Neural crest cell (in vitro differentiated cells): ENCODE measurements at places on chromosomes 4 and X.

DNA sequence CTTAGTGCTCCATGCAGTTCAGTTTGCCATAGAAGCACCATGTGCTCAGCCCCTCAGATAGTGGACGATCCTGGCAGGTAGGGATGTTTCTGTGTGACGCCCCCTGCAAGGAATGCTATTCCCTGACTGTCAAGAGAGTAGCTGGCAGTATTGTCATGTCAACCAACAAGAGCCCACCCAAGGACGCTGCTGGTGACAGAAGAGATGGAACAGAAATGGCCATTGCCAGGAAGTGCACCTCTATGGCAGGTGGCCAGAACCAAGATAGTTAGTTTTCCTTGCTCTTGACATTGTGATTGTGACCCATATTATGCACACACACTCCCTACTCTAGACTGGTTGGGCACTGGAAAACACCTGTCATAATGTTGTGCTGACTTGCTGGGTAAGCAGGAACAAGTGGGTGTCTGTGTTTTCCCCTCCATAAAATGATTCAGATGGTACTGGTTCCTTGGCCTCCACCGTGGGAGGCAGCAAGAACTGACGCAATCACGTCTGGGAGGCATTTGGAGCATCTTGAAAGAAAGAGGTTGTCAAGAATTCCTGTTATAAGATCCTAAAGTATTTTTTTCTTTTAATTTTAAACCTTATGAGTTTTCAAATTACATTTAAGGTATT, 507.9 kb downstream of the MID1IP1 start:
- DNase-seq, result no peak

DNA sequence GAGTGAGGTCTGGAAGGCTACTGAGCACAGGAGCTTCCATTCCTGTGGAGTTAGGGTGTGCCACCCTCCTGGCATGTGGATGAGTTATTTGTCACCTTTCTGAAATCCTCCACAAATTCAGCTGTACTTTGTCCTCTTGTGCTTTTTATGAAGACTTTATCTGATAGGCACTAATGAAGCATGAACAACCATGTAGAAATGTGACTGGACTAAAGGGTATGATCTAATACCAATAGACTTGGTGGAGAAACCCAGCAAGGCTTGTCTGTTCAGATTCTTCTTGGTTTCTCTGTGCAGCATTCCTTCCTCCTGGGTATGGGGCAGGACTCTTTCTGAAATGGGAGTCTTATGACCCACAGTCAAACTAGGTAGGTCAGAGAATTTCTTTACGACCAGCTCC, 9.6 kb downstream of the NBDY start:
- DNase-seq, result no peak

- DNase-seq, result no peak
Observed at GRCh38 chrX:123923211-123923610, 38.3 kb upstream of the STAG2 start.

DNA sequence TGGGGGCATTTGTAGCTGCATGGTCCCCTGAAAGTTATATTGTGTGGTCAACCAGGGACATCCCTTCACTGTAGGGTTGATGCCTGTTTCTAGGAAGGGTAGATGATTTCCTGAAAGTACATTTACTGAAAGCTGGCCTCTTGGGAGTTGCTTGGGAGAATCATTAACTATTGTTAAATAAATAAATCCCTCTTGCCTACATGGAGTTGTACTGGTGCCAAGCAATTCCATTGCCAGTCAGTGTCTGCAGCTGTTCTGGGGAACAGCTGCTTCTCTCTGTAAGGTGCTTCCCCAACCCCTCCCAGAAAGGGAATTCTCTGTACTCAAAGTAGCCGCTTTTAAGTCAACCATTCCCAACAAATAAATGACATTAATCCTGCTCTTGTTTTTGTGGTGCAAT, 51.1 kb downstream of the C4orf51 start:
- DNase-seq, result no peak

- no peak for DNase-seq
Observed at GRCh38 chrX:9587642-9588041, 122.8 kb downstream of the TBL1X start.

DNA sequence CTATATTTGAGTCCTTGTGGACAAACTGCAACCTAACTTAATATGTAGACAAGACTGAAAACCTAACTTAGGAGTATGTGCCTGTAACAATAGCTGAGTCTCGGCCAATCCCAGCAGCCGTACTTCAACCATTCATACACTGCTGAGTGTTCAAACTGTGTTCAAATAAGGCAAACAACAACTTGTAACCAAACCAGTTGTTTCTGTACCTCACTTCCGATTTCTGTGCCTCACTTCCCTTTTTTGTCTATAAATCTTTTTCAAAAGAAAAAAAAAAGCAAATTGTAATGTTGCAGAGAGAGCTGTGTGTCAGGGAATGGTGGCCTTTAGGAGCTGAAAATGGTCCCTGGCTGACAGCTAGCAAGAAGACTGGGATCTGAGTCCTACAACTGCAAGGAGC, 46.0 kb downstream of the GEMIN8 start:
- DNase-seq, result no peak

GRCh38 chr4:145927030-145927429, 11.6 kb downstream of the ZNF827 start:
- DNase-seq, result no peak

DNA sequence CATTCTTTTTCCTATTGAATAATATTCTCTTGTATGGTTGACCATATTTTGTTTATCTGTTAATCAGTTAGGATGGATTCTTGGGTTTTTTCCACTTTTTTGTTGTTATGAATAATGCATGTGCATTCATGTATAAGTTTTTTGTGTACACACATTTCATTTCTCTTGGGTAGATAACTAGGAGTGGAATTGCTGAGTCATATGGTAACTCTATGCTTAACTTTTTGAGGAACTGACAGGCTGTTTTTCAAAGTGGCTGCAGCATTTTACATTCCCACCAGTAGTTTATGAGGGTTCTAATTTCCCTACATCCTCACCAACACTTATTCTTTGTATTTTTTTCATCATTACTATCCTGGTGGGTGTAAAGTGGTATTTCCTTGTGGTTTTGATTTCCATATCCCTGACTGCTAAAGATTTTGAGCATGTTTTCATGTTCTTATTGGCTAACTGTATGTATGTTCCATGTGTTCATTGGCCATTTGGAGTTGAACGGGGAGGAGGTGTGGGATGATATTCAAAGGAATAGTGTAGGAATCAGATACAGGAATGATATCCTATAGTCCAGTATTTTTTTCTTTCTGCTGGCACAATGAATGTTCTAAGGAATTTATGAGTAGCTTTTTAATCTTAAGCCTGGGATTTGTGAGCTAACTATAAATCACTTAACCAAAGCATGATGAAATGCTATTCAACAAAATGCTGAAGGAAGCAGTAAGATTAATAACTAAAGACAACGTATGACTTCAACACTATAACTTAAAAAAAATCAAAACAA, 114.3 kb downstream of the AMELX start:
- DNase-seq, result no peak

DNA sequence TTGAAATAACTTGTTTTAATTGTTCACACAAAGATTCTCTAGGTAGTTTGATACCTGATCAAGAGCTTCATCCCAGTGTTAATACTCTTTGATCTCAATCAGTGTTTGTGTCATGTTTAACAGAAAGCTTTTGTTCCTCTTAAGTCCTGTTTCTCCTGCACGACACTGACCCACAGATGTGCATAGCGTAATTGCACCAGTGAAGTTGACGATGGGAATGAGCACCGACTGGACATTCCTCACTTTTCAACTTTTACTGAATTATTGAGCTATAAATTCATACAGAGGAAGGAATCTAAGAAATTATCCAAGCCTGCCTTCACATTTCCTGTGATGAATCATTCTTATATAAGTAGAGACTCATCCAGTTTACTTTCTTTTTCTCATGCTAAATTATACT, 878.7 kb upstream of the TENM3 start:
- DNase-seq, result no peak

GRCh38 chr4:12987284-12987683, 496.9 kb downstream of the RAB28 start:
- DNase-seq, result no peak

- DNase-seq, result no peak
Observed at GRCh38 chr4:47471591-47471990, 8.1 kb upstream of the COMMD8 start.

GRCh38 chr4:37439809-37440474, 195.4 kb downstream of the NWD2 start:
- no peak for DNase-seq

DNA sequence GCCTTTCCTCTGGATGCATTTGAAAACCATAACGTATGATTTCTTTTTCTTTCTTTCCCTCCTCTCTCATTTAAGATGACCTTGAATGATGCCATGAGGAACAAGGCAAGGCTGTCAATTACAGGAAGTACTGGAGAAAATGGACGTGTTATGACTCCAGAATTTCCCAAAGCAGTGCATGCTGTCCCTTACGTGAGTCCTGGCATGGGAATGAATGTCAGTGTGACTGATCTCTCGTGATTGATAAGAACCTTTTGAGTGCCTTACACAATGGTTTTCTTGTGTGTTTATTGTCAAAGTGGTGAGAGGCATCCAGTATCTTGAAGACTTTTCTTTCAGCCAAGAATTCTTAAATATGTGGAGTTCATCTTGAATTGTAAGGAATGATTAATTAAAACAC, 142.8 kb downstream of the GRIA2 start:
- DNase-seq, result no peak

GRCh38 chrX:39551762-39552161, 546.0 kb downstream of the BCOR start:
- DNase-seq, result no peak

- no peak for DNase-seq
Observed at GRCh38 chr4:3437582-3437936, 4.2 kb upstream of the HGFAC start.

DNA sequence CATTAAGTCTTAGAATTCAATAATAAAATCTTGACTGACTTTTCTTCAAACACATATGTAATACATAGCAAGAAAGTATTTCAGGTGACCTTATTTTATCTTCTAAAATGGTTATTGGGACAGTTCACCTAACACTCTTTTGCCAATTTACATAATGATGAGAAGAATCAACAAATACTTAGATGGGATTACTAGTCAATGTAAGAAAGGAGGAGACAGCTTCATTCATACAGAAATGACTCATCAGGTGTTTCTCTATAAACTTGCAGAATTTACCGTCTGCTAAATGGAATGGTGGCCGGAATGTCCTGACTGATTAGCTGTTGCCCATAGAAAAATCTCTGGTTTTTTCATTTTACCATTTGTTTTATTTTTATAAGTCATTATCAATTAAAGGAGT, 115.0 kb upstream of the ETNPPL start:
- DNase-seq, result no peak

GRCh38 chr4:110623718-110624397, 981 bp upstream of the PITX2 start:
- no peak for DNase-seq

GRCh38 chr4:15755321-15756155, 22.6 kb upstream of the CD38 start:
- no peak for DNase-seq

GRCh38 chr4:142551517-142552305, 294.4 kb downstream of the INPP4B start:
- no peak for DNase-seq

- DNase-seq, result no peak
Observed at GRCh38 chrX:29308726-29309125, 721.5 kb downstream of the IL1RAPL1 start.

DNA sequence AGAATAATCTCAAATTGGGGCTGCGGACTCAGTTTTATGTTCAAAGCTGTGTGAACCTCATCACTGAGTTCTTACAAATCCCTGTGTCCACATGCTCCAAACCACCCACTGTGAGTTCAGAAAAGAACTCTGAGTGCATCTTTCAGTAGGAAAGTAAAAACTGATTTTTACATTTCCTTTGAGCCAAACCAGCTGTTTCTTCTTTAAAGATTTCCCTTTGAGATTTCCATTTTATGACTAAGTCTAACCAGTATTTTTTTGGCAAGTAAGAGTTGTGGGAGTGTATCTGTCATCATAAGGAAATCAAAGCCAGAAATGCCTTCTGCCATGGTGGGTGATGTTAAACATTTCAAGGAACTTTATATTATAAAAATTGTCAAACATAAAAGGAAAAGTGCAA, 100.0 kb downstream of the TET2 start:
- DNase-seq, result no peak

DNA sequence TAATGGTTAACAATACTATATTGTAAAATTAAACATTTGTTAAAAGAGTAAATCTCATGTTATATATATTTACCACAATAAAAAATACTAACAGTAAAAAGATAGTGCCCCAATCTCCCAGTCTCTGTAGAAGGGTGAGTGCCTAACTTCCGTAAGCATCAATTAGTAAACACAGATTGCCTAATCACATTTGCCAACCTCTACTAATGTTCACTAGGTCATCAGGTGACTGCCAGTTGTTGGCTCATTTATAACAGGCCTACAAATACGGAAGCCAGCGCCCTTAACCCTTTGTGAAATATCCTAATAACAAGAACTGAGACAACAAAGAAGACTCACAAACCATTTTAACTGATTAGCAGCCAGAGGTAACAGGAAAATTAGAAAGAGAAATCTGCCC, 345.1 kb downstream of the INPP4B start:
- no peak for DNase-seq

GRCh38 chr4:13484749-13485221, 645 bp upstream of the RAB28 start:
- DNase-seq, result no peak

GRCh38 chr4:80409809-80410208, 74.3 kb downstream of the CFAP299 start:
- no peak for DNase-seq

- no peak for DNase-seq
Observed at GRCh38 chrX:133120406-133120805, 23.5 kb upstream of the USP26 start.

- DNase-seq, result no peak
Observed at GRCh38 chr4:112167794-112168193, 22.5 kb downstream of the FAM241A start.

DNA sequence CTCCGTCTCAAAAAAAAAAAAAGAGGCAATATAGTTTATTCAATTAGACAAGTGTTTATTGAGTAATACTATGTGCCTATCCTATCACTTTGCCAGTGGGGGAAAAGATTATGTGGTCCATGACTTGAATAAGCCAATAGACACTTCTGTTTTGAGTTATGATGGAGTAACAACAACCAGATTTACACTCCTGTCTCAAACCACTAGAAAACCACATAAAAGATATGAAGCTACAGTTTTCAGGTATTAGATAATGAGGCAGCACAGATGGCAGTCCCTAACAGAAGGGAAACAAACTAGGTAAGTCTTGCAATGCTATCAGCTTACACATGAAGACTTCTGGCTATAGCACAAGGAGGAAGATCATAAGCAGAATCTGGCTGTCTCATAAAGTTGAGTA, 22.5 kb downstream of the NFXL1 start:
- DNase-seq, result no peak

- no peak for DNase-seq
Observed at GRCh38 chr4:90209922-90210321, 82.7 kb downstream of the CCSER1 start.

- no peak for DNase-seq
Observed at GRCh38 chr4:95319169-95319568, 229.6 kb downstream of the UNC5C start.
